Panc1 (cell line): ENCODE measurements at places on chromosomes 6 and 20. TPM values are rescaled to one million over a fixed set of nuclear protein-coding genes. Genes with fewer than 3 reads are reported as not detected.

Gene CALHM6
- not detected for total RNA-seq

Gene KCNS1
- not detected for total RNA-seq

Gene TMEM63B
- total RNA-seq = 54.1 TPM

Gene IMPG1
- not detected for total RNA-seq

Gene COL9A1
- total RNA-seq = not detected

Gene LZTS3
- total RNA-seq = 5.2 TPM

Gene LAMA5
- 497 TPM for total RNA-seq

Gene TTLL9
- total RNA-seq = 2.1 TPM
